ENCODE measurements at places on chromosomes 5 and 9.
A peak's percentile ranks its signal among the peaks of the same experiment; 100 is the strongest.

DNA sequence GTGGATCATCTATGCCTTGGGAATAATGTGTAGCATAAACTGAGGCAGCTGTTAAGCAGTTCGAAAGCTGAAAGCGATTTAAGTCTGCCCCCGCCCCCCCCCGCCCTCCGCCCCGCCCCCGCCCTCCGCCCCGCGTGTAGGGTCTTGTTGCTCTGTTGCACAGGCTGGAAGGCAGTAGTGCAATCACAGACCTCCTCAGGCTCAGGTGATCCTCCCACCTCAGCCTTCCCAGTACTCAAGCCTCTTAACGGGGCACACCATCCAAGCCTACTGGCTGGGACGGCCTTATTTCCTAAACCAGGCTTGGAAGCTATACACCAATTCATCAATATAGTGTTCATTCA is 945 bp downstream of the ANKDD1B start:
- no peak for DNase-seq

DNA sequence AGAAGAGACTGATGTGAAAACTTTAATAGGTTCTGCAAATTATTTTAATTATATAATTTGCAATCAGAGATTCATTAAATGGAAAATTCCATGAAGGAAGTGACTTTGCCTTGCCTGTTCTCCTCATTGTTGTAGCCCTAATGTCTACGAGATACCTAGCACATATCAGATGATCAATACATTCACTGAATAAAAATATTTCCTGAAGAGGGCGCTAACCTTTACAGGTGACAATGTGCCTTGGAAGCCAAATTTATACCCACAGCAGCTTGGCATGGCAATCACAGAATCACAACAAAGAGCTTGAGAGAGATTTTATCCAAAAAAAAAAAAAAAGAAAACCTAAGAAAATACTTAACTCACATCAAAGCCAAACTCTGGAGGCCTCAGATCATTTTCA is 17.4 kb downstream of the HAUS6 start:
- peak; percentile 3 for DNase-seq

GRCh38 chr9:2718698-2719033 is 1.4 kb downstream of the KCNV2 start:
- no peak for DNase-seq

DNA sequence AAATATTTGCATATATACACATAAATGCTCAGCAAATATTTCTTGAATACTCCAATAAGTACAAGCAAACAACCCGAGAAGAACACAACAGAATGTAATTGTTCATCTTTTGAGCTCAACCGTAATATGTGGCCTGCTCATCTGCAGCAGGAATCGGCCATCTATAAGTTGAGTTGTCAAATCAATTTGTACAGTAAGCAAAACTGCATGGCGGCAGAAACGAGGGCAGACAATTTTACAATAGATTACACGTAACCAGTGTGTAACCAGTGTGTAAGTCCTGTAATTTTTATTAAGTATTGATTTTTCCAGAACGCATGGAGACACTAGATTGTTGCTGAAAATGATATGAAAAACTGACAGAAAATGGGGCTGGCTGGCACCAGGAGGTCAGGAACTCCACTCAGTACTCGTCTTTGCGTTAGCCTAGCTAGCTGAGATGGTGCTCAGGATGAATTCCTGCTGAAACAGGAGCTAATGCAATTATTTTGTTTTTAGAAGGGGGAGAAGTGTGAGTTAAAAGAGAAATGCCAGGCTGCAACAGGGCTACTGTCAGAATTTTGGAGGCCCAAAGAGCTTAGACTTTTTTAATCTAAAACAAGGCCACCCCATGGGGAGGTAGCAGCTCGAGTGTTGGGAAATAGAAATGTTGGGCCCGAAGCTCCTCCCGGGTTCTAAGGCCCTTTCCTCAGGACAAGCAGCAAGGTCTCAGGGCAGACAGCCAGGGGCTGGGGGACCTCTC is 682 bp downstream of the DHX29 start:
- DNase-seq: no peak

GRCh38 chr5:23825196-23825595 is 317.8 kb downstream of the PRDM9 start:
- DNase-seq: no peak

GRCh38 chr5:166367391-166367790 is 1924.1 kb upstream of the WWC1 start:
- DNase-seq: no peak

DNA sequence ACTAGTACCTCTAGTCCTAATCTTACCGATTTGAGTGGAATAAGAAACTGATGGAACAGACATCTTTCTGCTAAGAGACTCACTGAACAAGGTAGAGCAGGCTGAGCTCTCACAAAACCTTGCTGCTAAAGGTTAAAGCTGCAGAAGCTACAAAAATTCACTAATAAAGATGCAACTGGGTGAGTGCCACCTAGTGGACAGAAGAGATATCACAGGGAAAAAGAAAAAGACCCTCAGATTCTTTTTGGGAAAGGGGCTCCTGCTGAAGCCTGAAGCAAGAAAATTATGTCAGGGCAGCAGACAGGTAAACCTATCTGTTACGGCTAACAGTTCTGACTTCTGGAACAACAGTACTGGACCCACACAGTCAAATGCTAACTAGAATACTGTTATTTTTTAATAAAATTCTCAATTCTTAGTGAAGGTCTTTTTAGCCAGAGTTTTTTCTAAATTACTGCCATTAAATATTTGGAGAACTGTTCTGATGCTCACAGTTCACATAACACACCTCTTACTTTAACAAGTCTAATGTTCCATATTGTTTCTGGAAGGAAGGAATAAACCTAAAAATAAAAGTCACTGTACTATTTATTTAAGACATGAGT is 51.2 kb downstream of the DIAPH1 start:
- peak; percentile 8 for DNase-seq

- no peak for DNase-seq
Observed at GRCh38 chr9:21873540-21874221, 71.2 kb downstream of the MTAP start.

Data from MV-4-11 (cell line).